ENCODE measurements at places on chromosomes 7 and 10. TPM values are rescaled to one million over a fixed set of nuclear protein-coding genes. Genes with fewer than 3 reads are reported as not detected.

LBX1 gene
- not detected for total RNA-seq

GTF2IRD2 gene
- 2.1 TPM for total RNA-seq

STEAP1B gene
- total RNA-seq, result 0.19 TPM

GRCh38 chr7:9981742-9982349 is 991.8 kb upstream of the PHF14 start:
- no peak for DNase-seq
- no peaks in the 10 kb centered on the region for H3K27me3 ChIP-seq
- H3K4me3 ChIP-seq, result no peak overlapping the region
- no peak overlapping the region for H3K27ac ChIP-seq
- H3K4me1 ChIP-seq, result no peaks in the 10 kb centered on the region
- H3K36me3 ChIP-seq, result no peaks in the 10 kb centered on the region

DNA sequence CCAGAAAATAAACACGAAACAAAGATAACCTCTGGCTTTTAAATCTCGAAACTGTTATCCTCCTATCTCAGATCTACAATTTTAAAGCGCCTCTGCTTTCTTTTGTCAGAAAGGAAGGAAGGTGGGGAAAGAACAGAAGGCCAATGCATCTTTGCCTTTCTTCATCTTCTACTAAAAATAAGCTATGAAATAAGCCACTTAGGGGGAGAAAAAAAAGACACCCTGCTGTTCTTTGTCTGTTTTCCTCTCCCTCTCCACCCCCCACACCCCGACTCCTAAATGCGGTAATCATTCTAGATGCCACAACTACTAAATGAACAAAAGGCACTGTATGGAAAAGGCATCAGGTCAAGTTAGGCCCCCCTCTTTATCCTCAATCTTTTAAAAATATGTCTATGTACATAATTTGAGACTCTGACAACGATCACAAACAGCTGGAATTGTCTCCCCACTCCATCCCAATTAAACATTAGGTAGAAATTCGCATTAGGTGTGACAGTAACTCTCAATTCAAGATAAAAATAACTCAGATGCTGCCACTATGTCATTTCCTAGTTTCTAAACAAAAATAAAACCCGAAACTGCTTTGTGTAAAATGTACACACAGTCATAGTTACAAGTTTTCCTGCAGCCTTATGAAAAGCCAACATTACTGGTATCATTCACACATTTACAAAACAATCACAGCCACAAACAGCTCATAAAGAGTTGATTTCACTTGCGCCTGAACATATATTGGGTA is 2.4 kb downstream of the UBE2H start:
- H3K4me1 ChIP-seq, result peaks cover 16% of the 10 kb centered on the region
- no peaks in the 10 kb centered on the region for H3K27me3 ChIP-seq
- peaks cover 3% of the 10 kb centered on the region for H3K36me3 ChIP-seq
- no peak for DNase-seq

- H3K27ac ChIP-seq, result no peak overlapping the region
- H3K4me1 ChIP-seq, result peaks cover 31% of the 10 kb centered on the region
Observed at GRCh38 chr7:124930655-124931597, 1.3 kb upstream of the POT1 start.

GRCh38 chr7:7176406-7177043 is 5.8 kb upstream of the C1GALT1 start:
- peak overlapping the region; percentile 3 for H3K4me3 ChIP-seq
- no peak for DNase-seq
- H3K4me1 ChIP-seq, result peaks cover 19% of the 10 kb centered on the region
- H3K36me3 ChIP-seq, result peaks cover 12% of the 10 kb centered on the region
- no peaks in the 10 kb centered on the region for H3K27me3 ChIP-seq

Measured in activated naive CD4-positive, alpha-beta T cell treated with anti-CD3 and anti-CD28 coated beads for 36 hours (primary cell).